ENCODE measurements at places on chromosomes 4 and X.

DNA sequence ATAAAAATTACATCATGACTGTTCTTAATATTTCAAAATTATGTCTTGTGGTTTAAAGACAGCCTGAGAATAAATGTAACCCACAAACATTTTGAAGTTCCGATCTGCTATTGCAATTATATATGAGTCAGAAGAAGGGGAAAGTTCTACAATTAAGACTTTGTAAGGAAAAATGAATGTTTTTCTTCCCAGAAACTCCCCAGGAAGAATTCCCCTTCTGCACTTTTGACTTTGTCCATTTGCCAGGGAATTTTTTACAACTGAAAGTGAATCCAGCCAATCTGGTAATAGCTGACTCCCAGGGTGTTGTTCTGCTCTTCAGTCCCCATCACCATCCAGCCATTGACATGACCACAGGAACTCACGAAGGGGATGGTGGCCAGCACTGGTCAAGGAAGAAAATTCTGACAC, 61.6 kb upstream of the NOCT start:
- DNase-seq: no peak

DNA sequence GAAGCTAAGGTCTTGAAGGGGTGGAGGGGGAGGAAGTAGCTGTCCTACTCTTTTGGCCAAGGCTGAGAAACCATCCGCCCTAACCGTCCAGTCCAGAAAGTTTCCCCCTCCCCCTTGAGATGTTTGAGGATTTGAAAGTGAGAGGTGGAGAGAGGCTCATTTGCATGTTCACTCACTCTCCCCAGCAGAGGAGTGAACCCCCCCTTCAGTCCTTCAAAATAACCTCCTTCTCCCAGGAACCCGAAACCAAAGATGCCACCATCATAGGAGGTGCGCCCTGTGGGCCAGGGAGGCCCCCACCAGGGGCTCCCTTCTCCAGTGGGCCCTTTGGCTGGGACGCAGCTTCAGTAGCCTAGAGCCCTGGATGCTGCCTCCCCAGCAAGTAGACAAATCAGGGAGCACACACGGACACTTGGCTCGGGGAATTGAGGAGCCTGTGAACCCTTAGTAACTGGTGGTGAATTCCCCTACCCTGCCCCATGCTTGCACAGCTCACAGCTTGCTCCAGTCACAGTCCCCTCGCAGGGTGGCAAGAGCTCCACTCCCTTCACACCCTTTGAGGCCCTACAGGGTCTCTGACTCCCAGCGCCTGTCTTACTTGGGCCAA, 25.6 kb downstream of the ELF4 start:
- DNase-seq: no peak

- no peak for DNase-seq
Measured at GRCh38 chrX:106178826-106179225, 10.7 kb downstream of the PWWP3B start.

DNA sequence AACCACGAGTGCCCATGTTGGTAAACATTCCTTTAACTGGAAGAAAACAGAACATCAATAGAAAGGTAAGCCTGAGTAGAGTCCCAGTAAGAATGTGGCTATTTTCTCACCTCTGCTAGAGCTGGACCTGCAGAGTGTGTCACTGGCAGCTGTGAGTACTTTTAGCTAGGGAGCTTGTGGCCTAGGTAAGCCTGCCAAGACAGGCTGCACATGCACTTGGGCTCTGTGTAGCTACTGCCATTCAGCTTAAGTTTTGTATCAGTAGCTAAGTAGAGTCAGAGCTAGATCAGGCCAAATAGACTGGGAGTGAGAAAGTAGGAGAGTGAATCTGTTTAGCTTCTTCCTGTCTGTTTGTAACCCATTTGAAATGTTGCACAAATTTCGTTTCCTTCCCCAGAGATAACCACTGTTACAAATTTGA, 35.3 kb downstream of the RBPJ start:
- DNase-seq: no peak

DNA sequence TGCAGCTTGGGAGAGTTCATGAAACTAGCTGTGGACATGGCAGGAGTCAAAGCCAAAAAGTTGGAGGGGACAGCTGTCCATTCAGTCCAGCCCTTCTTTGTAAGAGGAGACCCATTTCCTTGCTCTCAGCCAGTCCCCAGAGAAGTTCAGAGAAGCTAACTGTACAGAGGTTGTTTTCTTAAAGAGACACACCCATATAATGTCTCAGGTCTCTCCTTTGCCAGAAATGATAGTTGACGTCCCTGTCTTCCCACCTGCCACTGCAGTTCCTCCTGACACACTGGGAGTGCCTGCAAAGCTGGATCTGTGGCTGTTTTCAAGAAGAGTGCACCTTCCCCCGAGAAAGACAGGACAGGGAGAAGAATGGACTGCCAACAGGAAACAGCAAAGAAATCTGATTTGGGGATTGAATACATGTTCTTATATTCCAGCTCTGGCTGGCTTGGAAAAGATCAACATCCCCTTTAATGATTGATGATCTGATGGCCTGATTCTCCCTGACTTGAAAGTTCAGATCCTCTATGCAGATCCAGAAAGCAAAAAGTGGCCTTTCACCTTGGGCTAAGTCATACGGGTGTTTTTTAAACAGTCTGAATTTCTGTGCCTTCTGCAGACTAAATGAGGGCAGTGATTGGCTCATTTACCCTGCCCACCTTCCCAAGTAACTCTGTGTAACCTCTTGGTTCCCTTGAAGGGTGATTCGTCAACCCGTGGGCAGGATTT, 87.2 kb downstream of the MAOA start:
- no peak for DNase-seq

DNA sequence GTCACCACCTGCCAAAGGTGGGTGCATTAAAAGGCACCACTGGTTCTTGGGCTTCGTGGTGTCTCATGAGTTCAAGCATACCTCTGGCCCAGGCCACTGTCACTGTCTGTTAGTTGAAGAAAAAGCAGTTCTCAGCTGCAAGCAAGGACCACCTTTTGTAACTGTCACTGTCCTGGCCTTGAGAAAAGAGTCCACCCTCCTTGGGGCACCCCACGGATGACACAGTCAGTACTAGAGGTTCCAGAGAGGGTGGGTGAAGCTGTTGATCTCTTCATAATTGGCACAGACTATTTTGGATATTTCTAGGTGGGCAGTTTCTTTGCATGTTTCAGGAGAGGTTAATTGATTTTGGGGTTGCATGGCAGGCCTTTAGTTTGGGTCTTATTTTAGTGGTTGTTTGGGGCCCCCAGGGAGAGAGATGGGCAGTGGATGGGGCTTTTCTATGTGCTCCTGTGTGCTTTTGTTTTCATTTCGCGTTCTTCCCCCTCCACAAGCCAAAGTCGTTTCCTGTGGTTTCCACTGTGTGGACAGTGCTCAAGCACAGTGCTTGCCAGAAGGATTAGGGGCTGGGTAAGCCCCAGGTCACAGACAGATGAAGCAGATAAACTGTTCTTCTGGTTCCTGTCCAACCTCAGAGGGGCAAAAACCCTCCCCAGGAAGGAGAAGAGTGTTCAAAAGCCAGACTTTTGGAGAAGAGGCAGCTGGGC, 156.2 kb upstream of the PPP1R2C start:
- DNase-seq: no peak

GRCh38 chrX:43958529-43958928, 14.7 kb downstream of the NDP start:
- no peak for DNase-seq

- DNase-seq: no peak
Measured at GRCh38 chr4:166277401-166277800, 404.4 kb downstream of the TLL1 start.

DNA sequence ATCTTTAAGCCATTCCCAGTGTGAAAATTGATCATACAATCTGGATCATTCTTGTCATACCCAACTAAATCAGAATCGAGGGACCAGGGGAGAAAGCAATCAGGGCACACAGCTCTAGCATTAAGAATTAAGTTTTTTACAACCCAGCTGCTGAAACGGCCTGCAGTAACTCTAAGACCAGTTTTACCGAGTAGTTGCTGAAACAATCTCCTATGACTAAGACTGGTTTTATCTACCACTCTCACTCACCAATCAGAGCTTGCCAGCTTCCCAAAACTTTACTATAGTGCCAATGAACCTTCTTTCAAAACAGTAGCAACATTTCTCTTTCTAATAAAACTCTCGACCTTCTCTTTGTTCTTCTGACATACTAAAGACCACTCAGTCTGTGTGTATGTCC, 2.8 kb upstream of the SAP30 start:
- no peak for DNase-seq

DNA sequence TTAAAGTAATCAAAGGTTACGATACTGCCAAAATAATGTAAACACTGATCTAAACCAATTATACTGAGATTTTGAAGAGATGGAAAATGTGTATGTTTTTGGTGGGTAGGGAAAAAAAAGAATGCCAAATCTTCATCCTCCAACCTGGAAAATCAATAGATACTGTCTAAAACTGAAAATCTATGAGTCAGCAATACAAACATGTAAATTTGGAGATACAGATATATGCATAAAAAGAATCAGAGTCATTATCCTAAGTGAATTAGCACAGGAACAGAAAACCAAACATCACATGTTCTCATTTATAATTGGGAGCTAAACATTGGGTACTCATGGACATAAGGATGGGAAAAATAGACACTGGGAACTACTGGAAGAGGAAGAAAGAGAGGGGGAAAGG, 197.4 kb upstream of the TRPC5 start:
- no peak for DNase-seq

DNA sequence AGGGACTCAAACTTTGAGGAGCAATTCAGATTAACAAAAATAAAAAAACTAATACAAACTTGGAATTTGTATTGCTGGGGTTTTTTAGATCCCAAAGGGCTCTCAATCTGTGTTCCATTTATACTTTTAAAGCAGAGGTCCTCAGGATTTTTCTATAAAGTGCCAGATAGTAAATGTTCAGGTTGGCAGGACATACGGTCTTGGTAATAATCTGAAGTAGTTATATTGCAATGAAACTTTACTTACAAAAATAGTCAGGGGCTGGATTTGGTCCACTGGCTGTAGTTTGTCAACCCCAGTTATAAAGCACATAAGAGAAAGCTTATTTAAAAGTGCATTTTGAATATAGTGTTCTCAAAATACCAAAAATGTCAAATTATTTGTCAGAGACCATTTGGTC, 164.1 kb upstream of the CTSO start:
- DNase-seq: no peak

DNA sequence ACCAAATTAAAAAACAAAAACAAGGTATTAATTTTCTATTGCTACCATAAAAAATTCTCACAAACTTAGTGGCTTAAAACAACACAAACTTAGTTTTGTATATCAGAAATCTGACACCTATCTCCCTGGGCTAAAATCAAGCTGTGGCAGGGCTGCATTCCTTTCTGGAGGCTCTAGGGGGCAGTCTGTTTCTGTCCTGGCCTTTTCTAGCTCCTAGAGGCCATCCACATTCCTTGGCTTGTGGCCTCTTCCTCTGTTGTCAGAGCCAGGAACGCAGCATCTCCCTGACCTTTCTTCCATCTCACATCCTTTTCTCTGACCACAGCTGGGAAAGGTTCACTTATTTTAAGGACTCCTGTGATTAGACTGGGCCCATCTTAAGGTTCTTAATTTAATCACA, 38.9 kb upstream of the TLR2 start:
- no peak for DNase-seq

GRCh38 chr4:4344915-4345527, 41.9 kb upstream of the NSG1 start:
- no peak for DNase-seq

- DNase-seq: no peak
Measured at GRCh38 chr4:73375328-73375741, 28.8 kb upstream of the ALB start.

- no peak for DNase-seq
Measured at GRCh38 chr4:185730849-185731608, 81.0 kb downstream of the SORBS2 start.

GRCh38 chrX:96835660-96836289, 47.9 kb upstream of the RPA4 start:
- no peak for DNase-seq

- DNase-seq: no peak
Measured at GRCh38 chr4:55604996-55605395, 13.0 kb upstream of the PDCL2 start.

- no peak for DNase-seq
Measured at GRCh38 chrX:3711331-3711917, 2.0 kb downstream of the PRKX start.

GRCh38 chrX:40104630-40104984, 6.8 kb upstream of the BCOR start:
- no peak for DNase-seq

DNA sequence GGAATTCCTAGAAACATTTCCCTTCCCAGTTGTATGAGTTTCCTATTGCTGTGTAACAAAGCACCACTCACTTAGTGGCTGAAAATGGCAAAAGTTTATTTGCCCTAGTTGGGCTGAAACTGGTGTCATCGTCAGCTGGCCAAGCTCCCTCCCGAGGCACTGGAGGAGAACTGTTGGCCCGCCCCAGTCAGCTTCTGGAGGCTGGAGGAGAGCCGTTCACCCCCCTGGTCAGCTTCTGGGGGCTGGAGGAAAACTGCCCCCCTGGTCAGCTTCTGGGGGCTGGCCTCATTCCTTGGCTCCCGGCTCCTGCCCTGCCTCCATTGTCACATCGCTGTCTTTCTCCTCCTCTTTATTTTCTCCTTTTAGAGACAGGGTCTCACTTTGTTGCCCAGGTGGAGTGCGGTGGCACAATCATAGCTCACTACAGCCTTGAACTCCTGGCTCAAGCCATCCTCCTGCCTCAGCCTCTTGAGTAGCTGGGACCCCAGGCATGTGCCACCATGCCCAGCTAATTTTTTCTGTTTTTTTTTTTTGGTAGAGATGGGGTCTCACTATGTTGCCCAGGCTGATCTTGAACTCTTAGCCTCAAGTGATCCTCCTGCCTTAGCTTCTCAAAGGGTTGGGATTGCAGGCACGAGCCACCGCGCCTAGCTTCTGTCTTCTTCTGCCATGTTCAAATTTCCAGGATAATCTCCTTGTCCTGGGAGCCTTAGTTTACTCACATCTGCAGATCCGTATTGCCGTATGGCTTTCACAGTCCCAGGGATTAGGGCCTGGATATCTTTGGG, 3.2 kb downstream of the RGS12 start:
- no peak for DNase-seq

GRCh38 chr4:41257257-41257901, 651 bp downstream of the UCHL1 start:
- no peak for DNase-seq

GRCh38 chr4:158002173-158002572, 170.7 kb downstream of the GASK1B start:
- no peak for DNase-seq

GRCh38 chrX:123310112-123310511, 126.0 kb downstream of the GRIA3 start:
- no peak for DNase-seq

Data from C1 segment of cervical spinal cord (tissue), 14 donors.